ENCODE measurements at places on chromosomes 11 and 22. TPM values are rescaled to one million over a fixed set of nuclear protein-coding genes. Genes with fewer than 3 reads are reported as not detected.

GRCh38 chr11:27187075-27187847 lies 146.6 kb downstream of the BBOX1 start:
- DNase-seq, result no peak

GRCh38 chr22:39238561-39238960 lies 6.2 kb downstream of the PDGFB start:
- DNase-seq, result no peak

Gene GAS2
- total RNA-seq, result 2.5 TPM

Gene TXNRD2
- total RNA-seq, result 18.2 TPM

- no peak for DNase-seq
Measured at GRCh38 chr11:93972790-93973189, 48.4 kb upstream of the HEPHL1 start.

Data from left colon (tissue), 2 donors.